ENCODE measurements at places on chromosomes 2 and 18.

DNA sequence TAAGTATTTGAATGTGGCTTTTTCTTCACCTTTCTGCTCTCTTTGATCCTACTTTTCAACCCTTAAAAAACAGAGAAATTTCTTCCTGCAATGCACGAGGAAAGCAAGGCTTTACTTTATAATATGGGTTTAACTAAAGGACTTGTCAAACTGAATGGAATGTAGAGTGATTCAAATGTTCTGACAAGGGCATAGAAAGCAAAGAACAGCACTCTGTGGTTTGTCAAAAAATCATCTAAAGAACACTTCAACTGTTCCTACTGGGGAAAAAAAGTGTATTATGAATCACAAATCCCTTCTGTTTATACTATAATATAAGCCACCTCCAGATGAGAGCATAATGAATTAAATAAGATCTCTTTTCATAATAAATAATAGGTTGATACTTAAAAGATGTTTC lies 45.0 kb upstream of the RIT2 start:
- DNase-seq: no peak

- no peak for DNase-seq
Measured at GRCh38 chr2:85231468-85231805, 96.4 kb downstream of the TGOLN2 start.

- peak; percentile 67 for DNase-seq
Measured at GRCh38 chr2:68463287-68463877, 3.7 kb downstream of the FBXO48 start.

- DNase-seq: no peak
Measured at GRCh38 chr2:6067089-6067488, 374.9 kb downstream of the SOX11 start.

GRCh38 chr2:72917138-72917876 lies at the start of gene EMX1:
TSS of gene EMX1 (plus strand) at chr2:72917519. CDS start at chr2:72917853, 334 bp downstream.
- DNase-seq: peak; percentile 35

DNA sequence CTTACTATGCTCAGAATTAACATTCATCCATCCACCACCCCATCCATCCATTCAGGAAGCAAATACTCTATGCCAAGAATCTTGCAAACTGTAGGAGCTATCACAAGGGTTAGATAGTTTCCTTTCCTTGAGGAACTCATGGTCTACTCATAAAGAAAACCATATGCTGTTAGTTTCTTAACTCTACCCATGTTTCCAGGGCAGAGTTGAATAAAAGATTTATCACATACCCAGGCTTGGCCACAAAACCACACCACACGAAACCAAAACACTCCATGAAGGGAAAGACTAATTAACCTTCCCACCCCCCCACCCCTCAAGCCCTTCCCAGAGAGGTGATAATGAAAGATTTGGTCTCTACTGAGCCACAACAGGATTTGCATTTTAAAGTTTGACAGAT lies 23.7 kb upstream of the MSGN1 start:
- no peak for DNase-seq

DNA sequence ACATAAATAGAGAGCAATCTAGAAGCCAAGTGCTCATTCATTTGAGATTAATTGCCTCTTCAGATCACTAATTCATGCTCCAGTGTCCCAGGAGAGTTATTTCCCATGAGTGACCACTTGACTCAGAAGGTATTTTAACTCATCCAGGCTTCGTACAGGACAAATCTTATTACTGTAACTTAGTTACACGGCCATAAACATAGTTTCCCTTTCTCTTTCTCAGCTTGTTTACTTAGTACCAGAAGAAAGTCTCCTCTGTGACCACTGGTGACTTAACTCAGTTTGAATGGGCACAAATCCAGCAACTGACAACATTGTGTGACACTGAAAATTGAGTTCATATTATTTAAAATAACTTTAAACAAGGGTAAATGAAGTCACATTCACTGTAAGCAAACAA lies 25.3 kb downstream of the MMADHC start:
- DNase-seq: no peak

- no peak for DNase-seq
Measured at GRCh38 chr18:69980982-69981804, 33.5 kb upstream of the CD226 start.

DNA sequence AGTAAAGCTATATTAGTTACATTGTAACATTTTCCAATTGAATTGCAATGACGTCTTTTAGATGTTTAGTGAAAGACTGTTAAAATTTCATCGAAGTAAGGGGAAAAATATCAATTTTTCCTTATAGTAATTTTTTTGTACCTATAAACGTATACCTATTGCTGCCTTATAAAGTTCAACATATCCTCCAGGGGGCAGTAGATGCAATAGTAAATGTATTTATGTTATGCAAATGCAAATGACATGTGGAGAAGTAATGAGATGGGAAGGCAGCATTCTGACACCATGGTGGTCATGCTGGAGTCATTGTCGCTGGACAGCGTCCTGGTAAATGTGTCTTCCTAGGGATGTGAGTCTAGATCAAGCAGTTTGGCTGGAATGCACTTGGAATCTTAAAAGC lies 38.7 kb downstream of the MSTN start:
- peak; percentile 30 for DNase-seq

DNA sequence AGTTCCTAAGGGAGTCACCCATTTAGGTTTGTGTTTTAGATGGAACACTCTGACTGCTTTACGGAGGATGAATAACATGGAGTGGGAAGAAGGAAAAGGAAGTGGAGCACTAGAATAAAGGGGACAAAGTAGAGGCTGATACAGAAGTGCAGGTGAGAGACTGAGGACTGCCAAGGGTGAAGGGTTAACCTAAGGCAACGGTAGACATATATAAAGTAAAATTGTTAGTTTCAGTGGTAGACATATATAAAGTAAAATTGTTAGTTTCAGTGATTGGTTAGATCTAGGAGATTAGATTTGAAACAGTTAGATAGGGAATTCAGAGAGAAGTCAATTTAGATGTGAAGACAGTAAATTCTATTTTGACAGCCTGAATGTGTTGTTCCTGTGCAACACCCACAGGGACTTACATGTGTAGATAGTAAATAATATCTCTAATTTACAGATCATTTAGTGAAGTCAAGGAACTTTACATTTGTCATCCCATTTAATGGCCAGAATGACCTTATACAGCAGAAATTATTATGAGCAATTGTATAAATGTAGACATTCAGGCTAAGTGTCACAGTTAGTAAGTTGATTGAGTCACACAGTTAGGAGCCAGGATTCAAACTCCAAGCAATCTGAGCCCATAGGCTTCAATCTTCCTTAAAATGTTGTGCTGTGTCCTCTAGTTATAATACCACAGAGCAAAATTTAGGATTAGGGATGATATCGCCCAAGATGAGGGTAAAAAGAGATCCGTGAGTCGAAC lies 270.8 kb upstream of the UBE2E3 start:
- no peak for DNase-seq

GRCh38 chr2:97992836-97993825 lies 2.6 kb downstream of the TMEM131 start:
- no peak for DNase-seq

DNA sequence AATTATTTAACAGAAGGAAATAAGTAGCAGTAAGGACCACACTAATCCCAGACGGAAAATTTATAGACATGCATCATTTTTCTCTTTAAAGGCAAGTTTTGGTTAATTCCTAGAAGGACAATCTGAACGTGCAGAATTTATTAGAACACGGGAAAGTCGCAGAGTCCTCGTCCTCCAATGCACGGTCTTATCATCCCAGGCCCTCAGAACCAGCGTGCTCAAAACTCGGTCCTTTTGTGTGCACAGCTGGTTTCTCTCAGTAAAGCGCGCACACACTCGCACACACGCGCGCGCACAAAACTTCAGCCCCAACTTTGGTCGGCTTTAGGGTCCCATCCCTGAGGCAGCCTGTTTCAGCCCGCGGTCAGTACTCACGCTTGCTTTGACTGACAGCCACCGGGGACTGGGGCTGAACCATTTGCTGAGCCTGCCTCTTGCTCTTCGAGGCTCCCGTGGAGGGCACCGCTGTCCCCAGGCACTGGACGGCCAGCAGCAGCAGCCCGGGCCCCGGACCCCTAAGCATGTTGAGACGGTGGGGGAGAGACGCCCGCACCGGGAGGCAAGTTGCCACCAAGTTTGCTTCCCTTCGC lies 493 bp downstream of the FN1 start:
- no peak for DNase-seq

DNA sequence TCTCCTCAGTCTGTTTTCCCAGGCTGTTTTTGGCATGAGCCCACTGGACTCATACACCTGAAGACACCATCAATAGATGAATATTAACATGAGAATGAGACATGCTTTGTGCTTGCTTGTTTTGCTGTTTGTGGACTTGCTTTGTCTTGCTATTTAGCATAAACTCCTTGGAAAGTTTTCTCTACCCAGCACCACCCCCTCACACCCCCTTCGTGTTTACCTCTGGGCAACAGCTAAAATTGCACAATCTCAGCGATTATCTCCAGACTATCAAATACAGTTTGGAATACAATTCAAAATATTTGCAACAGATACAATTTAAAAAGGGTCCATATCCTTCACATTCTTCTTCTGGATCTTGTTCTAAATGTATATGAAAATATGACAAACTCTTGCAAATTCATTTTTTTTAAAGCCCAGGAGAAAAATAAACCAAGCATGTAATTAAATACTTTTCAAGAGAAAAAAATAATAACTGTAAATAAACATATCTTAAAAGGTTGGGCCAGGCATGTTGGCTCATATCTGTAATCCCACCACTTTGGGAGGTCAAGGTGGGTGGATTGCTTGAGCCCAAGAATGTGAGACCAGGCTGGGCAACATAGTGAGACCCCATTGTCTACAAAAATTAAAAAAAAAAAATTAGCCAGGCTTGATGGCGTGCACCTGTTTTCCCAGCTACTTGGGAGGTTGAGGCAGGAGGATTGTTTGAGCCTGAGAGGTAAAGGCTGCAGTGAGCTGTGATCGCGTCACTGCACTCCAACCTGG lies 32.3 kb upstream of the PMAIP1 start:
- DNase-seq: no peak

DNA sequence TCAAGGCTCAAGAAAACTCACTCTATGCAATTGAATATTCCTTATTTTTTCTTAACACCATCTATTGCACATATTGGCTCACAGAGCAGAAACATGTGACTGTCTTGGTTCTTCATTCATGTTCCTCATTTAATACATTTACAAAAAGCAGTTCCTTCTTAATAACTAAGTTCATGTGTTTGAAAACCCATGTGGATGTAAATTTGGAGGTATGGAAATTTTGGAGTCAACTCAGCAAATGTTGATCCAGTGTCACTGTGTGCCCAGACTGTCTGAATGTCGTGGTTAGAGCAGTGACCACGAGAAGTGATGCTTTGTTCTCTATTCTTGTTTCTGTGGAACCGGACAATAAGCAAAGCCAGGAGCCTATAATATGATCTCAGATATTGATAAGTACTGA lies 299.1 kb downstream of the SETBP1 start:
- no peak for DNase-seq

- peak; percentile 84 for DNase-seq
Measured at GRCh38 chr2:96869822-96870625, at the start of gene SEMA4C. TSS of gene SEMA4C (minus strand) at chr2:96870080. CDS start at chr2:96867886, 2,194 bp downstream.

- no peak for DNase-seq
Measured at GRCh38 chr2:137202318-137202717, 437.0 kb downstream of the THSD7B start.

GRCh38 chr18:47993409-47993808 lies 63.0 kb upstream of the SMAD2 start:
- DNase-seq: no peak

DNA sequence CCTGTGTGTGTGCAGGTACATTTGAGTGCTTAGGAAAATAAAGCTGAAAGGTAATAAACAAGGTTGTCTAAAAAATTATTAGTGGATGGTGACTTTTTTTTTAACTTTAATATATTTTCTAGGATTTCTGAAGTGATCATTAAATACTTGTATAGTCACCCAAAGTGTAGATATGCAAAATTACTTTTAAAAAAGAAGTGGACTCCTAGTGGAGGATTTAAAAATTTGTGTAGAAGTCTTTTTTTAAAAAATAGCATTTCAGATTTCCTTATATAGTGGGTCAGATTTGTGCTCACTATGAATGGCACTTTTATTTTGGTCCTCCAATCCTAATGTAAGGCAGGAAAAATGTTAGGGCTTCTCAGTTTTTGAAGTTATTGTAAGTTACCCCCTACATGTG lies 3.9 kb downstream of the GORASP2 start:
- DNase-seq: no peak

DNA sequence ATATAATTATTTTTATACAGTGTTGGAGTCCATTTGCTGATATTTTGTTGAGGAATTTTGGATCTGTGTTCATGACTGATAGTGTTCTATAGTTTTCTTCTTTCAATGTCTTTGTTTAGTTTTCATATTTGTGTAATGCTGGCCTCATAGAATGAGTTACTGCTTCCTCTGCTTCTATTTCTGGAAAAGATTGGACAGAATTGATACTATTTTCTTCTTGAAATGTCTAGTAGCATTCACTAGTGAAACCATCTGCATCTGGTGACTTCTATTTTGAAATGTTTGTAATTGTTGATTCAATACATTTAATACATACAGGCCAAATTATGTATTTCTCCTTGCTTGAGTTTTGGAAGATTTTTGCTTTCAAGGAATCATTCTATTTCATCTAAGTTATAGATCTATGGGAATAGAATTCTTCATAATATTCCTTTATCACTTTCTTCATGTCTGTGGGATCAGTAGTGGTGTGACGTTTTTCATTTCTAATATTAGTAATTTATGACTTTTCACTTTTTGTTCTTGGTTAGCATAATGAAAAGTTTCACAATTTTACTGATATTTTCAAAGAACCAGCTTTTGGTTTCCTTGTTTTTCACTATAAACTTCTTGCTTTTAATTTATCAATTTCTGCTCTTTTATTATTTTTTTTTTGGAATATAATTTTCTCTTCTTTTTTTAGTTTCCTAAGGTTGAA lies 509.9 kb upstream of the VRK2 start:
- no peak for DNase-seq

DNA sequence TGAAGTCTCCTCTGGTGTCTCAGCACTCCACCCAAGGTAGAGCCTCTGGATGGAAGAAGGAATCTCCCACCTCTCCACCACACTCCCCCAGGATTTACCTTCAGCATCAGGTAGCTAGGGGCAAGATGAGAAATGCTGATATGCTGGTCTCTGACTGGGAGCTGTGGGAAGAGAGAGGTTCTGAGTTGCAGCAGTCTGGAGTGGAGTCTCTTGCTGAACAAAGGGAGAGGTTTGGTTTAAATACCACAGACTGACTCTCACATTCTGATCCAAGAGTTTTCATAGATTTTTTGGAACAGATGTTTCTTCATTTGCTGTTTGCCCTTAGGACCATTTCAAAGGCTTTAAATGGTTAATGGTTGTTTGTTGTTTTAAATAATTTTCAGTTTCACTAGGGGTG lies 1.1 kb upstream of the CFLAR start:
- no peak for DNase-seq

DNA sequence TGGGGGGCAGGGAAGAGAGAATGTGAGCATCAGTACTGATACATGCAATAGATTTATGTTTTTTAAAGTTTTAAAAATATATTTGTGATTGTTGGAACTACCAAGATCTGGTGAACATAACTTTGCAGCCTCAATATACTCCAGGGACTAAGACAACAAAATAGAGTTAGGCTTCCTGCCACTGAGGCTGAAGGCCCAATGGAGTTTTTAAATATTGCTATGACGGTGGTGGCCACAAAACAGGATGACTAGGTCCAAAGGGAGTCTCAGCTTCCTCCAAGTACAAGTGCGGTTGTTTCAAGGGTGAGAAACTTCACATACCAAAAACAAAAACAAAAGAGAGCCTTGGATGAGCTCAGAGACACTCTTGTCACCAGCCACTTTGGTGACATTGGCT lies 72.9 kb downstream of the CCBE1 start:
- no peak for DNase-seq
